HS-27A (cell line): ENCODE measurements at places on chromosomes 13 and 19.

- DNase-seq: no peak
These were observed 5.0 kb upstream of the ZNF230 start for GRCh38 chr19:43997631-43998290.

DNA sequence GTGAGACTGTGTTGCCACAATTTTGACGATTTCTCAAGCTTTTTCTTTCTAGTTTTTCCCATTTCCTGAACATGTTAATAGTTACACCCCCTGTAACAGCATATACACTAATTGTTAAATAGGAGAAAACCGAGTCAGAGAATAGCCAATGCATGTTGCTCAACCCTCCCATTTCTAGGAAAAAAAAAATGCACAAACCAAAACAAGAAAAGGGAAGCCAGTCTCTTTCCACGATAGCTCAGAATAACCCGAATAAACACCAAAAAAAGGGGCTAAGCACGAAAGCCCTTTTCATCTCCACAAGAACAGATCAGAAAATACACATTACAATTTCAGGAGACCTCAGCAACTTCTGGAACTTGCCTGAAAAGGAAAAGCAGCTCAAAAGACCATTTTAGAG, 16.3 kb downstream of the LATS2 start:
- DNase-seq: no peak

DNA sequence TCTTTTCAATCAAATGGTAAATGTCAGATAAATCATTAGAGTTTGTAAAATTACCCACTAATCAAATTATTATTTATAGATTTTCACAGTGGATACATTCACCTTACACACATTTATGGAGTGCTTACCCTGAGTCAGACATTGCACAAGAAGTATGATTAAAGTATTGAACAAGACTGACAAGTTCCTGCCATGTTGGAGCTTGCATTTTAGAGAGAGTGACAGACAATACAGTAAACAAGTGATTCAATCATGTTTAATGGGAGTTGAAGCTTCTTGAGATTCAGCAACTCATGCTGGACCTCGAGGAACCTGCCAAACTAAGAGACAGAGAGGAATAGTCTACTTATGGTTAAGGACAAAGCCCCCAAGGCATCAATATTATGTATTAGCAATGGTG, 487.8 kb downstream of the PCDH17 start:
- no peak for DNase-seq

- no peak for DNase-seq
These were observed 16.2 kb upstream of the CPB2 start for GRCh38 chr13:46121033-46121432.

GRCh38 chr13:29481603-29482002, 113.9 kb downstream of the SLC7A1 start:
- DNase-seq: no peak

GRCh38 chr19:2983351-2984214, 6.2 kb downstream of the TLE6 start:
- no peak for DNase-seq

GRCh38 chr13:92612892-92613291, 613.7 kb upstream of the GPC6 start:
- no peak for DNase-seq

GRCh38 chr19:18264971-18265540, 9.2 kb downstream of the IQCN start:
- DNase-seq: no peak

DNA sequence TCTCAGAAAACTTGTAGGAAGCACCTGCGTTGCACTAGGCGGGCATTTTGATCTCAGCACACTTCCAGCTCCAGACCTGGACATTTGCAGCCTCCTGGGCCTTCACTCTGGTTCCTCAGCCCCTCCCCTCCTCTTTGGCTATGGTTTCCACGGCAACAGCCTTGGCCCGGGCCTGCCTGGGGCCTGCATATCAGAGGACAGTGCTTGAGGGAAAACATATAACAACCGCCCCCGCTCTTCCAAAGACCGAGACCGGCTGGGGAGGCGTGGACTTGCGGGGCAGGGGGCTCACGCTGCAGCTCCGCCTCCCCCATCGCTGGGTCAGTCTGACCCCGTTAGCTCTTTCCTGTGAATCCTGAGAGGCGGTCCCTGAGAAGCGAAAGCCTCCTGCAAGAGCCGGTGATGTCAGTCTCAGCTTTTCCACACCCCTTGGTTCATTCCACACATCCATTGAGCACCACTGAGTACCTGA, 125.7 kb upstream of the PEG3 start:
- DNase-seq: no peak

DNA sequence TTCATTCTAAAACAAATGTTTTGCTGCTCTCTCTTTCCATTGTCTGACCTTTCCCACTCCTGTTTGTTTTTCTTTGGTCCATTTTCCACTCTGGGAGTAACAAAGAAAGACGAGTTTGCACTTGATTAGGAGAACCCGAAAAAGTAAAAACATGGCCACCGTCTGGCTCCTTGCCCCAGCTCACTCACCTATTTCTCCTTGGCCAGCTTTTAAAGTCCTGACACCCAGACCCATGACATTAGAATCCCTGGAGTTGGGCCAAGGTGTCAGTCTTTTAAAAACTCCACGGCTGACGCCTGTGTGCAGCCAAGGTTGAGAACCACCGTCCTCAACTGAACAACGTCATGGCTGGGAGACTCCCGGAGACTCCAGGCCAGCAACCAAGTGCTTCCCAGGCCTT, 63.6 kb upstream of the FLT1 start:
- DNase-seq: no peak

DNA sequence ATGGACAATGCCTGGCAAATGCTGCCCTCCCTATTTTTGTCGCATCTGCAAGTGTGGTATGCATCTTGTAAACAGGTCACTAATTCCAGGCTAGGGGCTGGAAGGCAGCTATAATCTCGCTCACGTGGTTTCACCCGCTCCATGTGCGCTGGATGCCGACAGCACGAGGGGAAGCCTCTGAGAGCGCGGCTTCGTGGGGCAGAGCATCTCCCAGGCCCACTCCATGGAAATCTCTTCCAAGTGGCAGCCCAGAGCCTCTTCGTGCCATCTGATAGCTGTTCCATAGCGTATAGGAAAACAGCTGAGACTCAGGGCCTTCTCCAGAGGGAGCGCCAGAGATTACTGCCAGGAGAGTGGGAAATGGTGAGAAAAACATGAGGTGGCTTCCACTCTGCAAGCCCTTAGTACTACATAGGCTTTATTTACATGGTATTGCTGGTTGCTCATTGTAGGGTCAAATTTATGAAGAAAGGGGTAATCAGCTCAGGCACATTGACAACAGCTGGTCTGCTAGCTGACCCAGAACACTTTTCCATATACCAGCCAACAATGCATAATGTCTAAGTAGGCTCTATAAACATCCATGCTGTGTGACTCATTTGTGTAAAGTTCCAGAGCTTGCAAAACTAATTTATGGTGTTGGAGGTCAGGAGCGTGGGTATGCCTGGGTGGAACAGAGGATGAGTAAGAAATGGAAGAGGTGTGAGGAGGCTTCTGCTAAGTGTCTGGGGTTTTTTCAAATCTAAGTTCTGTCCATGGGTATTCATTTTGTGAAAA, 165.2 kb downstream of the SHISA2 start:
- DNase-seq: no peak

GRCh38 chr13:45040622-45041021, 51.3 kb downstream of the GPALPP1 start:
- no peak for DNase-seq

- no peak for DNase-seq
These were observed 18.1 kb downstream of the NALCN start for GRCh38 chr13:101398191-101398590.

DNA sequence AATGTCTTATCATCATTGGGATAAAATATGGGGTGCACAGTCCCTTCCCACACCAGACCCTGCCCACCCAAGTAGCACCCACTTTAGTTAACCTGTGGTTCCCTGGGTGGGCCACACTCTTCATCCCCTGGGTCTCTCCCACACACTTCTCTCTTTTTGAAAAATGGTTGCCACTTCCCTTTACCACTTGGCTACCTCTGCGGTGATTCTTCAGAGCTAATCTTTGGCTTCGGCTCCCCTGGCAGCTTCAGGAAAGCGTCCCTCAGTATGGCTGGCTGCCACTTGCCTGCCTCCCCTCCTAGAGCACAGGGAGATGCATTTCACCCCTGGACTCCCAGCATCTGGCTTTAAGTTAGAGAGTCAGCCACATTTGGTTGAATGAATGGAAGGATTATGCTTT, 18.2 kb downstream of the CCNA1 start:
- DNase-seq: no peak

- no peak for DNase-seq
These were observed 275.8 kb upstream of the SOX1 start for GRCh38 chr13:111791131-111791530.

DNA sequence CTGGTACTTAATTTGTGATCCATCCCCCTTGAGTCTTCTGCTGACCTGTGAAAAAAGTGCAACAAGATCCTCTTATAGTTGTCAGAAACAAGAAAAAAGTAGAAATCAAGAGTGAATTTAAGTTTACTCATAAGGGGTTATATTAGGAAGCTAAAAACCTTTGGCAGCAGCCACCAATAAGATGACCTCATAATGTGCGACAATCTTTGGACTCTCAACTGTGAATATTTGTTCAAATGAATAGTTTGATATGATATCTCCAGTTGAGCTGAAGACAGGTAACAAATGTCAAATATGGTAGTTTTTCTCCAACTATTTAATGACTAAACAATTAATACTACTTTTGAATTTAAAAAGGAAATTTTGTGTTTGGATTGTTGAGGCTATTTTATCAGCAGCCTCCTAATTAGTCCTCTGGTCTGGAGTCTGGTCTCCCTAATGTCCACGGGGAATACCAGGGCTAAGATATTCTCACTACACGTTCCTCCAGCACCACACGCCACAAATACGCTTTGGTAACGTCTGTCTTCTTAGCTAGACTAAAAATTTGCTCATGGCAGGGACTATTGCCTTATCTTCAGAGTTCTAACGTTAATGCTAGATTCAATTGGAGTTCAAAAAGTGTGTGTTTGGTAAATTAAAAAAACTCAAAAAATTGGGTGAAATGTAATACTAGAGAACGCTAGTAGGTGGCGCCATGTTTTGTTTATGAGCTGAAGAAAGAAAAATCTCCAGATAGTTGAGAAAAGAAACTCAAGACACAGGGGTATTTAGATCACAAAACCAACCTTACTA, 51.0 kb upstream of the PDX1 start:
- DNase-seq: no peak

GRCh38 chr19:56404705-56405056, 549 bp downstream of the ZNF583 start:
- no peak for DNase-seq

- no peak for DNase-seq
These were observed 6.8 kb downstream of the SHANK1 start for GRCh38 chr19:50712833-50713232.
